Tibial artery (tissue), 4 donors: ENCODE measurements at places on chromosomes 16 and 17.
A peak's percentile ranks its signal among the peaks of the same experiment; 100 is the strongest.

- DNase-seq, result no peak
Measured at GRCh38 chr17:79574108-79574507, 36.7 kb downstream of the RBFOX3 start.

GRCh38 chr16:67039260-67040020, 10.5 kb downstream of the CBFB start:
- no peak for DNase-seq

GRCh38 chr17:7223375-7223774, 3.6 kb downstream of the ACADVL start:
- DNase-seq, result no peak

DNA sequence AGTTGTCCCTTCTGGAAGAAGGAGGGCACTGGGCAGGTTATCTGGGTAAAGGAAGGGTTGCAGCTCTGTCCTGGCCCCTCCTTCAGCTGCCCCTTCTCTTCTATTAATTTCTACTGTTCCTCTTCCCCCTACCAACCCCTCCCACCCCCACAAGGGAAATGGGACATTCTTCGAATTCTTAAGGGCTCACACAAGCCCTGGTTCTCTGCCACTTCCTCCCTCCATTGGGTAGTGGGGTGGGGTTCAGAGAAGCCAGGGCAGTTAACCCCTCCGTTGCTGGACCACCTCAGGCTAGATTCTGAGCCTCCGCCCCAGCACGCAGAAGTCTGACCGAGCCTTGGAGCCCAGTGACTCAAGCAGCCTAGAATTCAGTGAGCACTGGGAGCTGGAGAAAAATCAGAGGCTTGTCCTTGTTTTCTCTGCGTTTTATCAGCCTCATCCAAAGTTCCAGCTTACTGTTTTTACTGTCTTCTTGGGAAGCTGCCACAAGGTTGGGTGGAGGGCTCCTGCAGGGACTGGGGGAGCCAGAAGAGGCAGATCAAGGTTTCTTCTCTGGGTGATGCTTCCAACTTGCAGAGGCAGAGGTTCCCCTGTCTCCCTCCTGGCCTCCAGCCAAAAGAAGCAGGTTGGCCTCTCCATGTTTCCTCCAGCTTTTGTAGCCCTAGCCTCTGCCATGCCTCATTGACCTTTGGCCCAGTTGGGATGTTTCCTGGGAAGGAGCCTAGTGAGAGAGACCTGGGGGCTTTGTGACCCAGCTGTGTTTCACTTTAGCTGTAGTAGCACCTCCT, 10.2 kb downstream of the LASP1 start:
- DNase-seq, result no peak

- no peak for DNase-seq
Measured at GRCh38 chr17:74601944-74602572, 10.0 kb upstream of the CD300LD start.

DNA sequence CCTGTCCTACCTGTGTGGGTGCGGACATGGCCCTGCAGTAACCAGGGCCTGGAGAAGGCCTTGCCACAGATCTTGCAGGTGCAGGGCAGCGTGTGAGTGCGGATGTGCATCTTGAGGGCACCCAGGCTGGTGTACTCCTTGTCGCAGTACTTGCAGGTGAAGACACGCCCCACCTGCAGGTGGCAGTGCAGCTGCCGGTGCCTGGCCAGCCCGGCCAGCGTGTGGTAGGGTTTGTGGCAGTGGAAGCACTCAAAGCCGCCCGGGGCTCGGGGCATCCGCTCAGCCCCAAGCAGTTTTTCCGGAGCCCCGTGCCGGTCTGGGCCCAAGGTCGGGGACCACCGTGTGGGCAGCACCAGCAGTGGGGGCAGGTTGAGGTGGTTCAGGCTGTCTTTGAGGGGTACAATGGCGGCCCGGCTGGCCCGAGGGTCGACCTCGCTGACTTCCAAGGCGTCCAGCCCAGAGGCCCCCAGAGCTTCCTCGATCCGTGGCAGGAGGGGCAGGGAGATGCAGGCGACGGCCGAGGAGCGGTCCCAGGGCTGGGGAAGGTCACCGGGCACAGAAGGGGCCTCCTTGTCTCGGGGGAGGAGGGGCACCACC, 5.1 kb downstream of the SNAI3 start:
- no peak for DNase-seq

DNA sequence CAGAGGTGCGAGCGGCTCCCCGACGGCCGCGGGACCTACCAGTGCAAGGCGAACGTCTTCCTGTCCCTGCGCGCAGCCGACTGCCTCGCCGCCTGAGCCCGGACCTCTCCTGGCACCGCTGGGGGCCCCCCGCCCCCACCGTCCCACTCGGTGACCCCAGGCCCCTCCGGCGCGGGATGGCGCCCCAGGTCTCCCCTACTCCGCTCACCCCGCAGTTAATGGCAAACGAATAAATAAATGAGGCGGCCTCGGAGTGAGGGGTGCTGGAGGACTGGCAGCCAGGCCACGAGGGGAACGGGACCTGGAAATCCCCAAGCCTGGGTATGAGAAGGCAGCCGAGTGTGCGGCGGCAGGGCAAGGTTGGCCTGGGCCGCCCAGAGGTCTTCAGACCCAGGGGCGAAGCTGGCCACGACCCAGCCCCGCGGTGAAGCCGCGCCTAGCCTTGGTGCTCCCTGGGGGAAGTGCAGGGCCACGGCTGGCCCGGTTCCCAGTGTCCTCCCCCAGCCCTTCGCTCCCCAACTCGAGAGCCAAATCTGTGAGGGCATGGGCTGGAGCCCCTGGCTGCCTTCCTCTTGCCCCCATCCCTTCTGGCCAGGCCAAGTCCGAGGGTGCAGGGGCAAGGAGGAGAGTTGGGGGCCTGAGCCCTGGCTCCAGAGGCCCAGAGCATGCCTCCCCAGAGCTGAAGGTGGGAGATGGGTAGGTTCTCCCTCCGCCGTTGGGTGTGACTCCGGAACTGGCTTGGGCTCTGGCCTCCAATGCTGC, 796 bp downstream of the NPB start:
- DNase-seq, result no peak

- DNase-seq, result no peak
Measured at GRCh38 chr16:51051671-51052070, 99.4 kb downstream of the SALL1 start.

GRCh38 chr17:37726248-37726647, 18.6 kb downstream of the HNF1B start:
- no peak for DNase-seq

DNA sequence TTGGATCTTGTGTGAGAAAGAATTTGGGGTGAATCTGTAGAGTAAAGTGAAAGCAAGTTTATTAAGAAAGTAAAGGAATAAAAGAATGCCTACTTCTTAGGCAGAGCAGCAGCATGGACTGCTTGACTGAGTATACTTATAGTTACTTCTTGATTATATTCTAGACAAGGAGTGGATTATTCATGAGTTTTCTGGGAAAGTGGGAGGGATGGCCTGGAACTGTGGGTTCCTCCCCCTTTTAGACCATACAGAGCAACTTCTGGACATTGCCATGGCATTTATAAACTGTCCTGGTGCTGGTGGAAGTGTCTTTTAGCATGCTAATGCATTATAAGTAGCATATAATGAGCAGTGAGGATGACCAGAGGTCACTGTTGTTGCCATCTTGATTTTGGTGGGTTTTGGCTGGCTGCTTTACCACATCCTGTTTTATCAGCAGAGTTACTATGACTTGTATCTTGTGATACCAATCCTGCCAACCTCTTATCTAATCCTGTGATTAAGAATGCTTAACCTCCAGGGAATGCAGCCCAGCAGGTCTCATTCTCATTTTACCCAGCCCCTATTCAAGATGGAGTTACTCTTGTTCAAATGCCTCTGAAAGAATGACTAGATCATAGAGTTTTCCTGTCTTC, 58.7 kb downstream of the HSD17B2 start:
- DNase-seq, result no peak

GRCh38 chr17:38897176-38897575, 27.3 kb downstream of the LASP1 start:
- peak; percentile 59 for DNase-seq

GRCh38 chr17:11601661-11602060, 3.4 kb downstream of the DNAH9 start:
- no peak for DNase-seq

- no peak for DNase-seq
Measured at GRCh38 chr17:81959362-81960129, 1.4 kb downstream of the NOTUM start.

DNA sequence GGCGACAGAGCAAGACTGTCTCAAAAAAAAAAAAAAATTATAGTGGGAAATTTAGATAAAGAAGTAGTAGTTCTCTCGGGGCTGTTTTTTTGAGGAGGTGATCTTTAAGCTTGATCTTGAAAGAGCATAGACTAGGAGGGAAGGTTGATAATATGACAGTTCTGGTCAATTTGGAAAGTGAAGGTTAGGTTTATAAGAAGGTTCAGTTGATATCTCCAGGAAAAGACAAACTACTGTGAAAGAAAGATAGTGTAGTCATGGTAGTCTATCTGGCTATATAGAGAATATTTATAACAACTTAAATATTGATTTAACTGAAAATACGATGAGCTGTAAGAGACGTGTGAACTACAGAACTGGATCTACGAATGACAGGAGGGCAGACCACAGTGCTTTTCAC, 3.1 kb downstream of the ATF7IP2 start:
- no peak for DNase-seq

DNA sequence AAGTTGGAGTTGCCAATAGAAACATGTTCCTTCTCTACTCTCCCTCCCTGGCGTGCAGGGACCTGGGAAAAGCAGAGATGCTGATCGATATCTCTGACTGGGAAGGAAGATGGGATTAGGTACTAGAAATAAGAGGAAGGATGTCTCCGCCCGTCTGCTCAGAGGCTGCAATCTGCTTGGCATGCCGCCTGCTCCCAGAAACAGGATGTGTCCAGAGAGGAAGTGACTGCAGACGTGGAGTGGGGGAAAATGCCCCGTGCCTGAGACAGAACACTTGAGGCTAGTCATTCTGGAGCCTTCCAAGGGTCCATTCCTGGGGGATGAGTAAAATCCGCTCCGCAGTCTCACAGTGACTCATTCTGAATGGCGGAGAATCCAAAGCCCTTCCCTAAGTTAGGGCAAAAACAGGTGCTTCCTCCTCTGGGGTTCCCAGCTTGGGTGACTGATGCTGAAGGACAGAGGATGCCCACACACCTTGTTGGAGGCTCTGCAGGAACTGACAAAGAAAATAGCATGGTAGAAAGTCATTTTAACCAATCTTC, 45.0 kb upstream of the SMURF2 start:
- peak; percentile 95 for DNase-seq

DNA sequence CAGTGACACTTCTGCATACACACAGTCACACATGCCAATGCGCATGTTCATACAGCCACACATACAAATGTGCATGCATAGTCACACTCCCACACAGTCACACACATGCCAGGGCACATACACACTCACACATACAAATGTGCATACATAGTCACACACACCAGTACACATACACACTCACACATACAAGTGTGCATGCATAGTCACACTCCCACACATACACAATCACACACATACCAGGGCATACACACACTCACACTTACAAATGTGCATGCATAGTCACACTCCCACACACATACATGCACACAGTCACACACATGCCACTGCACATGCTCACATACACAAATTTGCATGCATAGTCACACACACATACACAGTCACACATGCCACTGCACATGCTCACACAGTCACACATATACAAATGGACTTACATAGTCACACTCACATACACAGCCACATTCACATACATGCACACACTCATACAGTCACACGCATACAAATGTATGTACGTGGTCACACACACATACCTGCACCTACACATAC, 84.2 kb downstream of the SOCS1 start:
- no peak for DNase-seq

- DNase-seq, result no peak
Measured at GRCh38 chr17:30113213-30113612, 3.4 kb upstream of the NSRP1 start.

- DNase-seq, result no peak
Measured at GRCh38 chr16:62620275-62620674, 584.0 kb upstream of the CDH8 start.

DNA sequence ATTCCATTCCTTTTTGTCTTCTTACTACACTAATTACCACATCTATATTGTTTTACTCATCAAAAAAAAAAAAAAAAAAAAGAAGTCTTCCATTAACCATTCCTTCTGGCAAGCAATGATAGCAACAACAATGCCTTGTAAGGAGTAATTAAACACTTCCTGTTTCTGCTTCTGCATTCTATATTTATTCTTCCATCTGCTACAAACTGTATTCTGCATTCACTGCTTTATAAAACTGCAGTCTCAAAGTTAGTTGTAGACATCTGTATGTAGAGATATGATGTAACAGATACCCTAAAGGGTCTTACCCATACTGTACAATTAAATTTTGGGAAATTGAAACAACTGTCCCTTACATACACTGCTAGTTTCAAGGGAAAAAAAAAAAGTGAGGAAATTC, 28.7 kb upstream of the ABCA6 start:
- DNase-seq, result no peak

GRCh38 chr16:79751471-79752184, 151.1 kb upstream of the MAF start:
- peak; percentile 78 for DNase-seq

- DNase-seq, result no peak
Measured at GRCh38 chr17:77386502-77387192, 245.9 kb downstream of the SEC14L1 start.

DNA sequence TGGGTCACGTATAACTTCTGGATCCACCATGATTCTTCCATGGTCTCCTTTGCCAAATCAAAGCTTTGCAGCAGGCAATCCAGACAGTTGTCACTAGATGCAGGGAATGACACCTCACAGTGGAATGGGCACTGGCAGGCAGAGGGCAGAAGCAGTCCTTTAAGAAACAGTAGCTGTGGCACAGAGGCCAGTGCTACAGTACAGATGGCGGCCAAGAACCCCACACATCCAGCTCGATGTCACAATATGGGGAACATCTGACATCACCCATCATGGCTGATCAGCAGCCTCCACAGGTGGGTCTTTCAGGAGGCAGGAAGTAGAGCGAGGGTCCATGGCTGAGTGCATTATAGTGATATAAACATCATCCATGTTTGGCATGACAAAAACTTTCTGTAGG, 18.8 kb upstream of the ERN1 start:
- no peak for DNase-seq

- no peak for DNase-seq
Measured at GRCh38 chr17:6109536-6109935, 39.4 kb downstream of the WSCD1 start.

GRCh38 chr17:17701658-17702057, 20.4 kb downstream of the RAI1 start:
- DNase-seq, result no peak

DNA sequence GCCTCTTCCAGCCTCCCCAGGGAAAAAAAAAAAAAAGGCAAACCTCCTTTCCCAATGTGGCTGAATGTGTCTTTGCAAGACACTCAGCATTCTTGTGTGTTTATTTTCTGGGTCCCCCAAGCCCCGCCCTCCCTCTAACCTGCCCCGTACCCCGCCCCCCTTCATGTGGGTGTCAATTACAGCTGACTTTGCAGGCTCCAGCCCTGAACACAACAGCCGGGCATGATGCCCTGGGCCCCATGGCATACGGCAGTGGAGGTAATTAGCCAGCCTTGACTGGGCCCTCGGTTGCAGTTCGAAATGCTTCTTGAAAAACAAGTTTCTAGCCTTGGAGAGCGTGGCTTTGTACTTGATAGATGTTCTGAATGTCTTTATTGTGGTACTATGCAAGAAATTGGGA, 354.7 kb upstream of the RBFOX1 start:
- DNase-seq, result no peak
